ENCODE measurements at places on chromosomes 7 and 10.

DNA sequence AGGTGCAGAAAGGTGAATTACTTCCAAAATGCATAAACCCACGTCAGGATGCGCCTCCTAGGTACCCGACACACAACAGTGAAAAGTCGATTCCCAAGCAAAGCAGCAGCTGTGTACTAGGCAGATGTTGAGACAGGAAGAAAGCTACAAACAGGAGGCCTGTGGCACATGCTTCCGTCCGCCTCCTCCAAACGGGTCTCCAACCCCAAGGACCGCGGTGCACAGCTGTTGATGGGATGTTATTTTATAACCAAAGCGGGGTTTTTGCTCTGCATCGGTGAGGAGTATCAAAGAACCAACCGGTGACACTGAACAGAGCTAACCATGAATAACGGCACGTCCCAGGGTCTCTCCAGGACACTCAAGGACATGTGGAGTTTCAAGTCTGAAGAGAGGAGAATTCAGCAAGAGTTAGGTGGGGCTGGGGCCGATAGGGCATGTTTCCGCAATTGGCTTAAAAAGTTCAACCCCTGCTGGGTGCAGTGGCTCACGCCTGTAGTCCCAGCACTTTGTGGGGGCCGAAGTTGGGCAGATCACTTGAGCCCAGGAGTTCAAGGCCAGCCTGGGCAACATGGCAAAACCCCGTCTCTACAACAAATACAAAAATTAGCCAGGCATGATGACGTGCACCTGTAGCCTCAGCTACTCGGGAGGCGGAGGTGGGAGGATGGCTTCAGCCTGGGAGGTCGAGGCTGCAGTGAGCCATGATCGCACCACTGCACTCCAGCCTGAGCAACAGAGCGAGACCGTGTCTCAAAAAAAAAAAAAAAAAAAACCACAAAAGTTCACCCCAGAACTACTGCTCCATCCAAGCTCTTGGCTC, 108.0 kb downstream of the SMURF1 start:
- no peak for DNase-seq

DNA sequence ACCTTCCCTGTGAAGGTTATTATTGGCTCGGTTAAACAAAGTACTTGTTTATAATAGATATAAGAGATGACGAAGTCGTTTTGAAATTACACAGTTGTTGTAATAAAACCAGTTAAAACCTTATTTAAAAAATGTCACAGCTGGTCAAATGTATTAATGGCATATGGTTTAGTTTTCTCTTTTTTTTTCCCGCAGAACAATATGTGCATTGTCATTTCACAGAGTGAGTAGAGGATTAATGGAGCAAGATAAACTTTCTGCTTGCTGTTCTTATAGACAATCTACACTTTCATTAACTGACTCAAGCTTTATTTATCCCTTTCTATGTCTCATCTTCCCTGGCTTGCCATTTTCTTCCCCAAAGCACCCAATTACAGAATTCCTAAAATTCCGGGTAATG, 404.3 kb upstream of the NPVF start:
- no peak for DNase-seq

- DNase-seq, result no peak
Observed at GRCh38 chr7:69817841-69818635, 219.8 kb downstream of the AUTS2 start.

GRCh38 chr7:137952426-137952805, 49.5 kb downstream of the CREB3L2 start:
- no peak for DNase-seq

DNA sequence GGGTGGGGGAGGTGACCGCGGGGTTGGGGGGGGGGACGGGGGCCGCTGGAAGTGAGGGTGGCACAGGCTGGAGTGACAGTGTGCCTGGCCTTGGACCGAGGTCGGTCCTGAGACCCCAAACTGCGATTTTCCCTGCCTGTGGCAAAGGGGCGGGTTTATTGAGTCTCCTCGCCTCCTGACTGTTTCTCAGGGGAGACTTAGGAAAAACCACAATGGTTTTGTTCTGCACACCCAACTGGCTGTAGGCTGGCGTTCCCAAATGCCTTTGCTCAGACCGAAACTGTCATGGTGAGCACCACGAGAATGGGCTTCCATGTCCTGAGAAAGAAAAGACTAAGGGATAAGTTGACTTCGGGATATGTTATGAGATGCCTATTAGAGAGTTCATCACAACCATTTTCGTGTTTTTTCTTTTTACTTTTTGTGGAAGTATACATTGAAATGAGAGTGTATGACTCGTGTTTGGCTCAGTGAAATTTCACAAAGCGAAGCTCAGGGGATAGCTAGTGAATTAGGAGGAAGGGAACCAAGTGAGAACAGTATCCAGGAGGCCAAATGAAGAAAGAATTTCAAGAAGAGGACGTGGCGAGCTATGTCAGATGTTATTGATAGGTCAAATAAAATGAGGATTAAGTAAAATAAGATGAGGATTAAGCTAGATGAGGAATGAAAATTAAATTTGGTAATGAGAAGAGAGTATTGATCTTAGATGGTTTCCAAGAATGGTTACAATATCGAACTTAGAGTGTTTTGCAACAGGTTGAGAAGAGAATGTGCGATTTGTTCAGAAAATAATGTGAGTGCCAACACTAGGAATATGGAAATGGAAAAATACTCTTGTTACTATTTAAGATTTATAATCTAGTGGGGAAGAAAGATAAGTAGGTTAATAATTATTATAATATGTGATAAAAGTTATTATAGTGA, 918 bp downstream of the NET1 start:
- DNase-seq, result peak; percentile 67

DNA sequence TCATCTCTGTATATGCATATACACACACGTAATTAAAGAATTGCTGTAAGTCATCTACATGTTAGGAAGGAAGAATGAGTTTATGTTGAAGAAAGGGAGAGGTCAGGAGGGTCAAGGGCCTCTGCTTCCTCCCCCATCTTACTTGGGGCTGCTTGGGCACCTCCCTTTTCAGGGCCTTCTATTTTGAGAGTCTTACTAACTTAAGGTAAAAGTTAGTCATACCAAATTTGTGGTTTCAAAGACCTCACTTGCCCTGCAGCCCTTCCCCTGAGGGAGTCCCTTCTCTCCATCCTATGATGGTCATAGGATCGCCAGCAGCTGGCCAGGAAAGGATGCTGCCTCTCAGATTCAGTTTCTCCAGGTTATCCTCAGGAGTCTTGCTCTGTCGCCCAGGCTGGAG, 2.6 kb downstream of the PLEKHS1 start:
- DNase-seq, result no peak

- no peak for DNase-seq
Observed at GRCh38 chr10:60082744-60083344, 176.5 kb upstream of the CCDC6 start.

DNA sequence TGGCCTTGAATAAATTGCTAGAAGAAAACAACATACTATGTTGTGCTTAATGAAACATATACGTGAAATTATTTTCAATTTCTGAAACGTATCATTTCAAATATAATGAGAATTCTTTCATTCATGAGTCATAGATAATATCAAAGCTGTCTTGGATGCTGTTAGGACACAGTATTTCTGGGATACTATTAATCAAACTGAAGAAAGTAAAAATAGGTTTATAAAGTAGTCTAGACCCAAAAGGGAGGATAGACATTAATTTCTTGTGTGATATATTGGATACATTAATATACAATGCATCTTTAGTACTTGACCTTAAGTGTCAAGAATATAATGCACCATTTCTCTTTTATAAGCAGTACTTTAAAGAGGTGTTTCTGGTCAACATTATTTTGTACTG, 89.7 kb downstream of the CNTNAP2 start:
- DNase-seq, result no peak

DNA sequence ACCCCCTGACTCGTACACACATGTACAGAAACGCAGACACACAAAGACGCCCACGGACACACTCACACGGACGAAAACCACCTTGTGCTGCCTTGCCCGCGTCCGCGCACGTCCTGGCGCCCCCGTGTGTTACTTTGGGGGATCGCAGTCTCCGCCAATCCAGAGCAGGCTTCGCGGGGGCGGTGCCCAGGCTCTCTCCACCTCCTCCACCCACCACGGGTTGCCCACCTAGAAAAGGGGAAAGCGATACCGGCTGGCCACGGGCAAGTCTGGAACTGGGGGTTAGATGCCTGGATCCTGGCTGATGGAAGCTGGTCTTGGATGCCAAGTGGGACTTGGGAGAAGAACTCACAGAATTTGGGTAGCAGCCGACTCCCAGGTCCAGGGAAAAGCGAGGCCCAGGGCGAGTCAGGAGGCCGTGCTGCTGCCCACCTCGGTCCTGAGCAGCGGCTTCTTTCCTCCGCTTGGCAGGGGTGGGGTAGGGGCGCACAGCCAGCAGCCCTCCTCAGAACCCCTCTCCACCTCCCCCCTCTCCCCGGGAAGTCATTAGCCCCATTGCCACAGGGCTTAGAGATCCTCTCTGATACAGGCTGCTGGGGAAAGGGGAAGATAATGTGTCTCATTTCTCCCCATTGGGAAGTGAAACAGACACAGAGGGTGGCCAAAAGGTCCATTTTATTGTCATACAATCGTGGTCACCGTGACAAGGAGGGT, 4.6 kb upstream of the VGF start:
- DNase-seq, result peak; percentile 85

DNA sequence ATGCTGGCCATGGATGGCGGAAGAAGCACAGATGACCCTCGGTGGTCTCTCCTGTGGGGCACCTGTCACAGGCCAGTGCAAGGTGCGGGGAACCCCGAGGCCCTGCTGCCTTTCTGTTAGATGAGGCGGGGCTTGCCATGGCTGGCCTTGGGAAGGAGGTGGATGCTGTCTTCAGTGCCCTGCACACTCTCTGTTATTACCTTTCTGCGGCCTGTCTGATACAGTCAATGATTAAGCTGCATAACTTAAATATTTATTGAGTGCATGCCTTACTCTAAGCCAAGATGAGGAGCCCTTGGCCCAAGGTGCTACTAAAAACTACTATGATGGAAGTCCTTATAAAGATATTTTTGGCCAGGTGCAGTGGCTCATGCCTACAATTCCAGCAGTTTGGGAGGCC, 36.7 kb upstream of the MNX1 start:
- no peak for DNase-seq

GRCh38 chr7:41975849-41976248, 261.2 kb downstream of the GLI3 start:
- DNase-seq, result no peak

DNA sequence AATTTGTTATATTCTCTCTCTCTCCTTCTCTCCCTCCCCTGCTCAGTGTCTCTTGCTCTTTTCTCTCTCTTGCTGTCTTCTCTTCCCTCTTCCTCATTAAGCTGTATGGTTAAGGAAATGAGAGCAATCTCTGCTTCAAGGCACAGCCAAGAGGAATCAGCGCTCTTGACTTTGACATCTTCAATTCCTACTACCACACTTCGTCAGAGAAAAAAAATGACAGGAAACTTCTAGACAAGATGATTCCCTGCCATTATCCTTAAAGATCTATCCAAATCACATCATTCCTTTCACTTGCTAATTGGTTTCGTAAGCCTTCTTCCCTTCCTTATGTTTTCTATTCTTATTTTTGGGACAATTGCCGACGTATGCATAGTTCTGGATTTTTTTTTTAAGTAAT, 425.0 kb downstream of the KCNMA1 start:
- no peak for DNase-seq

GRCh38 chr10:22437620-22438588, 92.6 kb downstream of the SPAG6 start:
- DNase-seq, result no peak

- no peak for DNase-seq
Observed at GRCh38 chr10:102714621-102715455, at the start of gene SFXN2. Gene SFXN2, plus strand, starts transcription at chr10:102714636. Its CDS starts 12,001 bp downstream, at chr10:102726637.

- peak; percentile 45 for DNase-seq
Observed at GRCh38 chr10:127875449-127875765, 17.3 kb downstream of the CLRN3 start.

- no peak for DNase-seq
Observed at GRCh38 chr7:44735403-44736165, 13.1 kb upstream of the ZMIZ2 start.

GRCh38 chr7:129069021-129069420, 14.1 kb upstream of the TNPO3 start:
- DNase-seq, result no peak

- no peak for DNase-seq
Observed at GRCh38 chr10:98567391-98568133, 120.8 kb upstream of the HPS1 start.

- no peak for DNase-seq
Observed at GRCh38 chr7:42792841-42793240, 119.0 kb downstream of the C7orf25 start.

GRCh38 chr7:140674356-140674800, 1.6 kb downstream of the ADCK2 start:
- DNase-seq, result no peak

DNA sequence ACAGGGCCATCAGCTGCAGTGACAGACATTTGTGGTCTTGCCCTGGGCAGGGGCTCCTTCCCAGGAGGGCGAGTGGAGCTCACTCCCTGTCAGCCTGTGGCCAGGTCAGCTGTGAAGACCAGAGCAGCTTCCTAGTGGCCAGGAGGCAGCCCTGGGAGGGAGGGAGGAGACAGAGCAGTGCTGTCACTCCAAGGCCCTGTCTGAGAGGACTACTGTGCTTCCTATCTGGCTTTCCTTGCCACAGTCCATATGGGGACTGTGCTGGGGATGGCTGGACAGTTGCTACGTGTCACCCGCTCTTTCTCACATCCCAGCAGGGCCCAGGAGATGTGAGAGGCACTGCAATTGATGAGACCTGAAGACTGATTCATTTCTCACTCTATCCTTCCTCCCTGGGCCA, 15.2 kb upstream of the ADCYAP1R1 start:
- no peak for DNase-seq

- DNase-seq, result no peak
Observed at GRCh38 chr10:52451817-52452216, 137.7 kb downstream of the DKK1 start.

DNA sequence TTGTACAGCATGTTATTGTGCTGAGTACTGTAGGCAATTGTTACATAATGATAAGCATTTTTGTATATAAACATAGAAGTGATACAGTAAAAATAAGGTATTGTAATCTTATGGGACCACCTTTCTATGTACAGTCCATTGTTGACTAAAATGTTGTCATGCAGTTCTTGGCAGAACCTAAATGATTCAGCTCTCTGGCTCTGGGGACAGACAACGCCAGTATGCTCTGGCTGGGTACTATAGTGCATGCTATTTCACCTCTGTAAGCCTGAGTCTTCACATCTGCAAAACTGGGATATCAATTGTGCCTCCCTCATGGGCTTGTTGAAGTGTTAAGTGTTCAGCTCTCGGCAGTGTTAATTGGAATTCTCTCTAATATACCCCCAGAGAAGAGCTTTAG, 674.3 kb downstream of the INHBA start:
- DNase-seq, result no peak

GRCh38 chr10:122144199-122144598, 126.9 kb upstream of the BTBD16 start:
- no peak for DNase-seq

DNA sequence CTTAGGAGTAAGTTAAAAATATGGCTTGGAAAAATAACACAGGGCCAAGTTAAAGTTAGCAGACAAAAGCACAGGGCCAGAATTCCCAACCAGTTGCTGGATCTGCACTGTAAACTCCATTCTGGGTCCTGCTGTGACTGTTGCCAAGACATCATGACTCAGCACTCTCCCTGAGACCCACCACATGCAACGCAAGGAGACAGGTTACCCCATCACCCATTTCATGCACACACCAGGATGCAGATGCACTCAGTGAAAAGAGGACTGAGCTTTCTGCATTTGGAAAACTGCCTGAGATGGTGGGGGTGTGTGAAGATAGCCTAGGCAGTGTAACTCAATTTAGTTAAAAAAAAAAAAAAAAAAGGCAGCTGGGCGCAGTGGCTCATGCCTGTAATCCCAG, 97.6 kb upstream of the ZNF438 start:
- peak; percentile 76 for DNase-seq

Measured in islet precursor cell (in vitro differentiated cells).